ENCODE measurements at places on chromosomes 3 and 15. TPM values are rescaled to one million over a fixed set of nuclear protein-coding genes. Genes with fewer than 3 reads are reported as not detected.

- H3K36me3 ChIP-seq = no peaks in the 10 kb centered on the region
- no peaks in the 10 kb centered on the region for H3K27me3 ChIP-seq
- no peak overlapping the region for H3K4me3 ChIP-seq
- no peaks in the 10 kb centered on the region for H3K4me1 ChIP-seq
Measured at GRCh38 chr3:15186101-15186476, 20.0 kb upstream of the CAPN7 start.

The GCSAM gene
- total RNA-seq = not detected

- H3K27ac ChIP-seq = no peak overlapping the region
- H3K4me3 ChIP-seq = no peak overlapping the region
- H3K4me1 ChIP-seq = peaks cover 5% of the 10 kb centered on the region
- H3K27me3 ChIP-seq = no peaks in the 10 kb centered on the region
Measured at GRCh38 chr3:133065193-133065961, 27.2 kb downstream of the TMEM108 start.

GRCh38 chr3:138338811-138339210, 9.2 kb upstream of the NME9 start:
- H3K4me1 ChIP-seq = peaks cover 14% of the 10 kb centered on the region
- H3K27me3 ChIP-seq = no peaks in the 10 kb centered on the region
- no peaks in the 10 kb centered on the region for H3K36me3 ChIP-seq
- no peak for DNase-seq
- no peak overlapping the region for H3K27ac ChIP-seq

- H3K4me1 ChIP-seq = no peaks in the 10 kb centered on the region
- DNase-seq = no peak
- no peak overlapping the region for H3K27ac ChIP-seq
- no peak overlapping the region for H3K4me3 ChIP-seq
- H3K36me3 ChIP-seq = no peaks in the 10 kb centered on the region
Measured at GRCh38 chr3:5497497-5497896, 310.0 kb downstream of the EDEM1 start.

GRCh38 chr3:63207066-63207590, 71.0 kb upstream of the SYNPR start:
- H3K36me3 ChIP-seq = no peaks in the 10 kb centered on the region
- no peak overlapping the region for H3K4me3 ChIP-seq
- DNase-seq = no peak
- no peak overlapping the region for H3K27ac ChIP-seq
- peaks cover 6% of the 10 kb centered on the region for H3K4me1 ChIP-seq
- no peaks in the 10 kb centered on the region for H3K27me3 ChIP-seq

The TMCO5A gene
- not detected for total RNA-seq

The CCDC39 gene
- 0.26 TPM for total RNA-seq

DNA sequence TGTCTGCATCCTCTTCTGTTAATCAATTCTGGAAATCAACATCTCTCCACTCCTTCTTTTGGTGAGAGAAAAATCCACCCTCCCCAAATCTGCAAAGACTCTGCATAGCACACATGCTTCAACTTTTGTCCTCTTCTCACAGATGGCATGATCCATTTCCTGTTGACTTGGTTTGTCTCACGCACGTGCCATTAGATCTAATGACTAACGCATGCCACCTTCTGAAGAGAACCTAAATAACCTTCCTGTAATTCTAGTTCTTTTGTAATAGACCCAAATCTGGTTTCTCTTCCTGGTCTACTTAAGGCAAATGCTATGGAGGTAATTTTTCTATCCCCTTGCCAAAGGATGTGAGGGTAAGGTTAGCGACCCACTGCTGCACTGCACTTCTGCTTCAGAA, 51.0 kb upstream of the ATOSA start:
- no peak overlapping the region for H3K4me3 ChIP-seq
- peaks cover 21% of the 10 kb centered on the region for H3K4me1 ChIP-seq
- H3K27ac ChIP-seq = no peak overlapping the region
- no peaks in the 10 kb centered on the region for H3K36me3 ChIP-seq
- no peaks in the 10 kb centered on the region for H3K27me3 ChIP-seq
- DNase-seq = no peak

- DNase-seq = no peak
- H3K4me3 ChIP-seq = no peak overlapping the region
- no peaks in the 10 kb centered on the region for H3K36me3 ChIP-seq
- no peaks in the 10 kb centered on the region for H3K27me3 ChIP-seq
- H3K4me1 ChIP-seq = peaks cover 5% of the 10 kb centered on the region
- no peak overlapping the region for H3K27ac ChIP-seq
Measured at GRCh38 chr3:119841808-119842471, 60.0 kb downstream of the NR1I2 start.

The IL17RD gene
- 1.3 TPM for total RNA-seq

DNA sequence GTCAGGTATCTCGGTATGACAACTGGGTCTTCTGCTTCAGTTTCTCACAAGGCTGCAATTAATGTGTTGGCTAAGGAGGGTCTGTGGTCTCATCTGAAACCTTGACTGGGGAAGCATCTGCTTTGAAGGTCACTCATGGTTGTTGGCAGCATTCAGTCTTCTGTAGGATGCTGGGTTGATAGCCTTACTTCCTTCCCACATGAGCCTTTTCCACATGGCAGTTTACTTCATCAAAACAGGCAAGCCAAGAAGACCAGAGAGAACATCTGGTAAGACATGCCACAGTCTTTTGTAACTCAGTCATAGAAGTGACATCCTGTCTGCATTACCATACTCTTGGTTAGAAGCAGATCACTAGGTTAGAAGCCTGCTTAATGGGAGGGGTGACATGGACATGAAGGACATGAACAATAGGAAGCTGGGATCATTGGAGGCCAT, 49.5 kb downstream of the CMC1 start:
- no peak for DNase-seq
- no peaks in the 10 kb centered on the region for H3K36me3 ChIP-seq
- no peak overlapping the region for H3K4me3 ChIP-seq
- no peaks in the 10 kb centered on the region for H3K4me1 ChIP-seq

The VEPH1 gene
- 30.0 TPM for total RNA-seq

GRCh38 chr15:29401644-29402043, 132.0 kb upstream of the NSMCE3 start:
- H3K4me3 ChIP-seq = no peak overlapping the region
- H3K36me3 ChIP-seq = no peaks in the 10 kb centered on the region
- no peaks in the 10 kb centered on the region for H3K27me3 ChIP-seq
- H3K27ac ChIP-seq = no peak overlapping the region

All from body of pancreas (tissue), 4 donors.